Left lung (tissue), 14 donors: ENCODE measurements at places on chromosomes 7 and 10. TPM values are rescaled to one million over a fixed set of nuclear protein-coding genes. Genes with fewer than 3 reads are reported as not detected.

DNA sequence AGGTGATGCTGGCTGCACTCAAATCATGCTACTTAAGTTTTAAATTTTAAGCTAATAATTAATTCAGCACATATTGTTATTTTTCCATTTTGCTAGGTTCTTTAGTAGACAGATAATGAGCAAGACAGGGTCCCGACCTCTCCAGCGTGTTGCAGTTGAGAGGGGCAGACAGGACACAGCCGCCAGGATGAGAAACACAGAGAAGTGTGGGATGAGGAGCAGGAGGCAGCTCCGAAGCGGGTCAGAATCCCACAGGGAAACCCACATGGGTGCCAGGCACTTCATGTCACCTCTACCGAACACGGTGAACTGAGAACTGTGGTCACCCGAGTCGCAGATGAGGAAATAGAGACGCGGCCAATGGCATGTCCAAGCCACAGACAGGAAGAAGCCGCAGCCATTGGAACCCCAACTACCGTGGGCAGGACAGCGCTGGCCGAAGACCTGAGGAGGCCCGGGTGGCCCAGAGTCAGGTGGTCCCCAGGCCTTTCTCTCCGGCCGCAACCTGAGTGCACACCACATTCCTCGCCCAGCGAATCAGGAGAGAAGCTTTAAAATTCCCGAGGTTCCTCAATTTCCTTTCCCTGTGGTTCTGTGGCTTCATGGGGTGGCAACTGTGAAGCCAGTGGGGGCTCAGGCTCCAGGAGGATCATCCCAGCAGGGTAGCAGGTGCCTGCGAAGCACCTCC is 213.0 kb downstream of the DNAJB6 start:
- H3K27ac ChIP-seq, result no peak overlapping the region
- no peak overlapping the region for H3K4me3 ChIP-seq
- H3K36me3 ChIP-seq, result no peaks in the 10 kb centered on the region
- no peaks in the 10 kb centered on the region for H3K4me1 ChIP-seq

GRCh38 chr10:106967452-106967851 is 197.1 kb downstream of the SORCS1 start:
- no peaks in the 10 kb centered on the region for H3K4me1 ChIP-seq
- no peaks in the 10 kb centered on the region for H3K27me3 ChIP-seq
- no peaks in the 10 kb centered on the region for H3K36me3 ChIP-seq
- H3K27ac ChIP-seq, result no peak overlapping the region
- no peak overlapping the region for H3K4me3 ChIP-seq

- peaks cover 21% of the 10 kb centered on the region for H3K4me1 ChIP-seq
- no peaks in the 10 kb centered on the region for H3K36me3 ChIP-seq
- H3K27me3 ChIP-seq, result no peaks in the 10 kb centered on the region
- no peak overlapping the region for H3K27ac ChIP-seq
- H3K4me3 ChIP-seq, result no peak overlapping the region
These were observed 110.6 kb downstream of the OAT start for GRCh38 chr10:124308056-124308645.

GRCh38 chr7:41885078-41885477 is 182.2 kb upstream of the INHBA start:
- no peaks in the 10 kb centered on the region for H3K36me3 ChIP-seq
- H3K4me1 ChIP-seq, result peaks cover 15% of the 10 kb centered on the region
- no peak for DNase-seq

- DNase-seq, result no peak
- H3K27ac ChIP-seq, result no peak overlapping the region
- H3K4me1 ChIP-seq, result peaks cover 12% of the 10 kb centered on the region
- H3K4me3 ChIP-seq, result no peak overlapping the region
- no peaks in the 10 kb centered on the region for H3K36me3 ChIP-seq
These were observed 32.1 kb upstream of the JAKMIP3 start for GRCh38 chr10:132033632-132034031.

- H3K4me1 ChIP-seq, result no peaks in the 10 kb centered on the region
- no peak for DNase-seq
- no peaks in the 10 kb centered on the region for H3K36me3 ChIP-seq
- no peak overlapping the region for H3K4me3 ChIP-seq
These were observed 31.3 kb downstream of the ZNF783 start for GRCh38 chr7:149293338-149293737.

DNA sequence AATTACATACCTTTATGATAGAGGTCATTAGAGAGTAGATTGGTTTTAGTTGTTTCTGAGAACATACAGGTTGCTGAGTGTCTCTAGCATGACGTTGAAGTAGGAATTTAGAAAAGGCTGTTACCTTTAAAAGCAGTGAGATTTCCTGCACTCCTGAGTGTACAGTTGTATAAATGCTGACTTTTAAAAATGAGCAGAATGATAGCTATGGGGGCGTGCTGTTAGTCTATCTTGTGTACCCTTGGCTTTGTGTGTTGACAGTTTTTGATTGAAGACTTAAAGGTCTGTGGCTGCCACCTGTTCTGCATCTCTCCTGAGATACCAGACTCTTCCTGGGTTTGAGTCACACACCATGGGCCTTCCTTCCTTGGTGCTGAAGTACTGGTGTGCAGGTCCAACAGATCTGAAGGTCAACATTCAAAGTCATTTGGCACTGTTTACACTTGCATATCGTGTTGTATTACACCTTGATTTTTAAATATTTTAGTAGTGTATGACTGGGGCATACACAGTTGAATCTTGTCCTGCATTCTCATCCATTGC is 23.8 kb downstream of the DNAJB6 start:
- H3K27ac ChIP-seq, result no peak overlapping the region
- H3K36me3 ChIP-seq, result peaks cover 4% of the 10 kb centered on the region
- no peaks in the 10 kb centered on the region for H3K27me3 ChIP-seq
- H3K4me1 ChIP-seq, result peaks cover 23% of the 10 kb centered on the region
- no peak overlapping the region for H3K4me3 ChIP-seq

- peak; percentile 65 for DNase-seq
- peak overlapping the region; percentile 83 for H3K4me3 ChIP-seq
- peaks cover 22% of the 10 kb centered on the region for H3K27me3 ChIP-seq
- peaks cover 14% of the 10 kb centered on the region for H3K4me1 ChIP-seq
These were observed 1.8 kb downstream of the TNRC18 start for GRCh38 chr7:5421714-5422395.

DNA sequence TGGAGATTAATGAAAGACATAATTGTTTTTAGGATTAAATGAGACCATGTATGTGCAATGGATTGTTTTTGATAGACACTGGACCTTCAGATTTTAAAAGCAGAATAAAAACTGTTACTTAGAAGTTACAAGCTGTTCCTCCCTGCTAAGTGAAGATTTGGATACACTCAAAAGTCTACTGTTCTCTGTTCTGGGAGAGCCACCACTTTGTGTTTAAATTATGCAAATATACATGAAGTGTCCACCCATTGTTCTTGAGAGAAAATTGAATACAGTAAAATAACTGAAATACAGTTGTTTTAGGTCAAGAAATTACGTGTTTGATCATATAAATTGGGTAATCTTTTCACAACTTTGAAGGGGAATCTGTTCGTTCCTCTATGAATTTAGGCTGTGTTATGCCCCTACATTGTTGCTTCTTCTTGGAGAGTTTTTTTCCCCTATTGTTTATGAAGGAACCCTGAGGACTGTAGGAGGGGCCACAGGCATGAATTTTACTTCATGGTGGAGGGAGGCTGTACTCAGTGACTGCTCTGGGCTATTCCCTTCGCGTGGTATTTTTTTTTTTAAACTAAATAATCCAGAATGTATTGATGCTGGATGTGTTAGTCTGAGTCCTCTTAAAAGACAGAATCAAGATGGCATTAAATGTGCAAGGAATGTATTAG is 18.6 kb upstream of the VCL start:
- no peak overlapping the region for H3K27ac ChIP-seq
- H3K4me3 ChIP-seq, result no peak overlapping the region
- H3K27me3 ChIP-seq, result no peaks in the 10 kb centered on the region
- H3K4me1 ChIP-seq, result peaks cover 24% of the 10 kb centered on the region

- no peak for DNase-seq
- H3K4me1 ChIP-seq, result peaks cover 30% of the 10 kb centered on the region
- no peaks in the 10 kb centered on the region for H3K27me3 ChIP-seq
- peak overlapping the region; percentile 18 for H3K27ac ChIP-seq
- no peaks in the 10 kb centered on the region for H3K36me3 ChIP-seq
- no peak overlapping the region for H3K4me3 ChIP-seq
These were observed 82.6 kb downstream of the CPEB3 start for GRCh38 chr10:92208157-92208720.

Gene AZGP1
- total RNA-seq, result 5.0 TPM

DNA sequence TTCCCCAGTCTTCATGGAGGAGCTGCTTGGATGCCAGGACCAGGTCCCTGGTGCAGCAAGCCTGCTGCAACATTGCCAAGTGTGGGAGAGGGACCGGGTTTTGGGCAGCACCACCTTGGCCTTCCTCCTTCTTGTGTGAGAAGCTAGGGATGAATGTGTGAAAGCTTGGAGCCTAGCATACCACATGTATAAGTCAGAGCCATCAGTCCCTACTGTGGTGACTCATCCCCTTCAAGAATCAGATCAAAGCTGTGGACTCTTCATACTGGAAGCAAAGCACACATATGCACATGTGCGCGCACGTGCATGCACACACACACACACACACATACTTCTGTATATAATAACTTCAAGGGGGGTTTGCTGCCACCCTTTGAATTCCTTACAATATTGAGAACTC is 527.8 kb downstream of the LRMDA start:
- no peaks in the 10 kb centered on the region for H3K27me3 ChIP-seq
- H3K36me3 ChIP-seq, result no peaks in the 10 kb centered on the region
- DNase-seq, result no peak
- no peak overlapping the region for H3K4me3 ChIP-seq
- H3K27ac ChIP-seq, result no peak overlapping the region

DNA sequence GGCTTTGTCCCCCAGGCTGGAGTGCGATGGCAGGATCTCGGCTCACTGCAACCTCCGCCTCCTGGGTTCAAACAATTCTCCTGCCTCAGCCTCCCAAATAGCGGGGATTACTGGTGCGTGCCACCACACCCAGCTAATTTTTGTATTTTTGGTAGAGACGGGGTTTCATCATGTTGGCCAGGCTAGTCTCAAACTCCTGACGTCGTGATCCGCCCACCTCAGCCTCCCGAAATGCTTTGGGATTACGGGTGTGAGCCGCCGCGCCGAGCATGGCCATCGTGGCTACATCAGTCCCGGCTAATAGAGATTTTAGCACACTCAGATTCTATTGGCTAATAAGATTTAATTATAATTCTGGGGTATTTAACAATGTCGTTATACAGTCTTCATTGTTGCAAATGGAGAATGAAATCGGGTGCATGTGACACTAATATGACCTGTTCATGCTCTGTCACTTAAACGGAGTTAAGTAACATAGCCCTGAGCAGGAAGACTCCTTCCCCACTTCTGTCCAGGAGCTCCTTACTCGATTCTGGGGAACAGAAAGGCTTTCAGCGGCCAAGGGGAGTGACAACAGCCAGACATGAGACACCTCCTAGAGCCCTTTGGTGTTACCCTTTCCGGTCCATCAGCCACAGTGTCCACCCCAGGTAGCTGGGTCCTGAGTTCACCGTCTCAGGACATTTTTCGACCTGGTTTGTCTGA is 40.9 kb upstream of the FAM20C start:
- no peak for DNase-seq
- peaks cover 12% of the 10 kb centered on the region for H3K4me1 ChIP-seq
- no peak overlapping the region for H3K4me3 ChIP-seq
- no peaks in the 10 kb centered on the region for H3K27me3 ChIP-seq
- no peaks in the 10 kb centered on the region for H3K36me3 ChIP-seq

DNA sequence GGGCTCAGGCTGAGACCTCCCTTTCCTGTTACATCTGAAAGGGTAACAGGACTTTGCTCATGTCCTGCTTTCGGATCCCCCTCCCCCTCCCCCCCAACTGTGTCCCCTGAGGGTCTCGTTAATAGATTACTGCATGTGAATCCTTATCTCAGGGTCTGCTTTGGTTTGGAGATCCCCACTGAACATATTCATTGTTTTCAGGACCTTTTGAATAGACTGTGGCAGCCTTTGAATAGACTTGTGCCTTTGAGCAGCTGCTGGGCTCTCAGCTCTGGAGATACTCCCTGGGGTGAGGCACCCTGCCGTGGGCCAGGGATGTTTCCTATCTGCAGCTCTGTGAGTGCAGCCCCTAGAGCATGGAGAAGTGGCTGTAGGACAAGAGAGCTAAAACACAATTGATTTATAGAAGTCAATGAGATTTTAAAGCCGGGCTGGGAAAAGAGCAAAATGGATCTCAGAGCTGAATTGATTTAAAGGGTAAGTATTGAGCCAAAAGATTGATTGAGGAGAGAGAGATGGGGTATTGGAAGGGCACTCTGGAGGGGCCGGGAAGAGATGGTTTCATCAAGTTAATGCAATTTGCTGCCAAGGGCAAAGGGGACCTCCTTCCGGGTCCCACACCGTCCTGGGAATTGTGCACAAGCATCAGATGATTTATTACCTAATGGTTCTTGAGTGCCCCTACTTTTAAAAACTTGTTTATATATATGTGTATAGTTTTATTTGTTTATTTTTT is 9.9 kb downstream of the ARHGAP22 start:
- no peaks in the 10 kb centered on the region for H3K27me3 ChIP-seq
- H3K36me3 ChIP-seq, result no peaks in the 10 kb centered on the region
- no peak for DNase-seq
- no peak overlapping the region for H3K4me3 ChIP-seq
- H3K27ac ChIP-seq, result no peak overlapping the region

Gene HGF
- total RNA-seq, result 42.0 TPM

Gene SMKR1
- total RNA-seq, result 1.0 TPM

Gene BAIAP2L1
- total RNA-seq, result 31.8 TPM

- H3K4me1 ChIP-seq, result peaks cover 20% of the 10 kb centered on the region
- no peak overlapping the region for H3K27ac ChIP-seq
- no peak for DNase-seq
- no peaks in the 10 kb centered on the region for H3K36me3 ChIP-seq
- H3K4me3 ChIP-seq, result no peak overlapping the region
These were observed 4.8 kb upstream of the BMPER start for GRCh38 chr7:33900501-33900900.

Gene C10orf105
- total RNA-seq, result 0.17 TPM

DNA sequence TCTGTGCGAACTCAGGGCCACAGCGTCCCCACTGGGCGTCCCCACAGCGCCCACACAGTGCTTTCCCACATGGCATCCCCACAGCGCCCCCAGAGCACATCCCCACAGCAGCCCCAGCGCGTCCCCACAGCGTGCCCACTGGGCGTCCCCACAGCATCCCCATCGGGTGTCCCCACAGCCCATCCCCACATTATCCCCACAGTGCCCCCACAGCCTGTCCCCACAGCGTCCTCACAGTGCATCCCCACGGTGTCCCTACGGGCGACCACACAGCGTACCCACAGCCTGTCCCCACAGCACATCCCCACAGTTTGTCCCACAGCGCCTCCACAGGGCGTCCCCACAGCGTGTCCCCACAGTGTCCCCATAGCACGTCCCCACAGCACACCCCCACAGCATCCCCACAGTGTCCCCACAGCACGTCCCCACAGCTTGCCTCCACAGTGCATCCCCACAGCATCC is 131.6 kb downstream of the ACTR3B start:
- H3K27me3 ChIP-seq, result no peaks in the 10 kb centered on the region
- no peaks in the 10 kb centered on the region for H3K4me1 ChIP-seq
- no peak for DNase-seq
- no peaks in the 10 kb centered on the region for H3K36me3 ChIP-seq
- no peak overlapping the region for H3K27ac ChIP-seq
- H3K4me3 ChIP-seq, result no peak overlapping the region

Gene TDRD1
- 0.29 TPM for total RNA-seq

Gene FFAR4
- 2.1 TPM for total RNA-seq
